Activated CD4-positive, alpha-beta T cell treated with anti-CD3 and anti-CD28 coated beads, Interleukin-2, amount 10 ng/mL, durations not matched to agents 7 days and 5 days (primary cell): ENCODE measurements at places on chromosomes 13 and 19. TPM values are rescaled to one million over a fixed set of nuclear protein-coding genes. Genes with fewer than 3 reads are reported as not detected.

DNA sequence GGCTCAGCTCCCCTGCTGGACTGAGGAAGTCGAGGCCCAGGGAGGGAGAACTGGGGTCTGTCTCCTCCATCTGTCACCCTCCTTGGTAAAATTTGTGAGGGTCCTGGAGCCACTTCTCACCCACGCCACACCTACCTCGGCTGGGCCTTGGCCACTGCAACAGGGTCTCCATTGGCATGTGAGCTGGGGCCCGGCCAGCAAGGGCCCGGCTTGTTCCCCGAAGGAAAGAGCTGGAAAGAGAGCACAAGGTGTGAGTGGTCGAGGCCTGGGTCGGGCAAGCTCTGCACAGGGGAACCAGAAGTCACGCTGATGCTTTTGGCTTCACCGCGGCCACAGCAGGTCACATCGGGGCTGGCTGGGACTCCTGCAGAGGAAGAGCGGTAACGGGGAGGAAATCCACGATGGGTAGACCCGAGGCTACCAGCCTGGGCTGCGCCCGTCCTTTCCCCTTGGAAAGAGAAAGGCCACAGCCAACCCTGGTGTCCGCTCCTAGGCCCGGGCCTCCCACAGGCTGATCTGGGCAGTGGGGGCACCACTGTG, 9.0 kb downstream of the NANOS3 start:
- DNase-seq = no peak

DNA sequence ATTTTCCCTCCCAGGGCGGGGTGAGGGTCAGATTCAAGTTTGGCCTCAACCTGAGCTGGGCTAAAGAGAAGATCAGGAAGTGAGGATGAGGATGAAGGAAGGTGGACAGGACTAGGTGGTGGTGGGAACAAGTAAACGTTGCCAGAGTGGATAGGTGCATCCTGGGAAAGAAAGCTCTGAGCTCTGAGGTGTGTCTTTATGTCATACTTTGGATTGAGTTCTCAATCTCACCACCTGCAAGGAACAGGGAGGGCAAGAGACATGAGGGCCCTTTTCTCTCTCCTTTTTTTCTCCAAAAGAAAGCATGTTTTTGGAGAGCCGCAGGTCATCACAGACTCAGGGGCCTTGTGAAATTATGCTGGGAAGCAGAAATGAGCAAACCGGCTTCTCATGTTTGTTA, 38.2 kb upstream of the IGFL1 start:
- no peak for DNase-seq

Gene CAMSAP3
- 0.57 TPM for total RNA-seq

GRCh38 chr13:44451651-44452050, 78.0 kb downstream of the SERP2 start:
- no peak for DNase-seq

GRCh38 chr19:40718774-40719391, 2.0 kb downstream of the ITPKC start:
- DNase-seq = no peak

Gene FUT6
- not detected for total RNA-seq

Gene ZSCAN4
- total RNA-seq = not detected

DNA sequence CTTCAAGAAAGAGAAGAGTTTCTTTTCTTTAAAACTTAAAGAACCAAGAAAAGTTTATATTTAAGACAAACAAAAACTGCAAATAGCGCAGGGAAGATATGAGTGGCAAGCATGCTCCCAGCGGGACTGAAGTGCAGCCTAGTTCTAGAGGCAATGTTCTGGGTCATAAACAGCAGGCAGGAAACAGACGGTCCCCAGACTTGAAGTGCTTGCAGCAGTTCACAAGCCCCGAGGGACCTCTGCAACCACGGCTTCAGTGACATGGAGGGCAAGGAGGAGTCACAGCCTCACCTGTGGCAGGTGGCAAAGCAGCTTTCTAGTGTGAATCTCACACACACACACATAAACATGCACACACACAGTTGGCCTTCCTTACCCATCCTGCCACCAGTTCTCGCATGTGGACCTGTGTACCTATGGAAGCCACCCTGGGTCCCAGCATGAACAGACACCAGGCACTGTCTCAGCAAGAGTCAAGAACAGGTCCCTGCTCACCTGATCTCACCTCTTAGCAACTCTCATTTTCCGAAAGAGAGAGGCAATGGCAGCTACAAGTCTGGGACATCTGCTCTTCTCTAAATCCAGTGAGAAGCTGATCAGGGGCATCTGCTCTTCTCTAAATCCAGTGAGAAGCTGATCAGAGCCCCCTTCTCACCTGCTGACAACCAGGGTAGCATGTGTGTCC, 162.0 kb downstream of the EFNB2 start:
- DNase-seq = no peak

Gene CLEC17A
- not detected for total RNA-seq

Gene LRG1
- total RNA-seq = 0.07 TPM

Gene NCAN
- not detected for total RNA-seq

DNA sequence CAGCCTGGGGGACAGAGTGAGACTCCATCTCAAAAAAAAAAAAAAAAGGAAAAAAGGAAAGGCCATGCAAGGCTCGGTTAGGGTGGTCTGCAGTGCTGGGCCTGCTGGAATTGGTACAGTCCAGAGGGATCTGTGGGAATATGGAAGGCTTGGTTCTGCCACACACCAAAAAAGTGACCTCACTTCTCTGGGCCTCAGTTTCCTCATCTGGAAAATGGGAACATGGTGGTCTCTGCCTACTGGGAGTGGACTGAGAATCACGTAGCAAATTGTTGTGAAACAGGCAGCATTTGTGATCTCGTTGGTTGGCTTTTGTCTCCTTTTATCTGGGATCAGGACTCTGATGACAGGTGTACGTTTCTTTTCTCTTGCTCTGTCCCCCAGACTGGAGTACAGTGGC, 7.5 kb downstream of the DNM2 start:
- DNase-seq = no peak

- DNase-seq = no peak
These were observed 55.1 kb downstream of the RFX2 start for GRCh38 chr19:6055013-6055795.

DNA sequence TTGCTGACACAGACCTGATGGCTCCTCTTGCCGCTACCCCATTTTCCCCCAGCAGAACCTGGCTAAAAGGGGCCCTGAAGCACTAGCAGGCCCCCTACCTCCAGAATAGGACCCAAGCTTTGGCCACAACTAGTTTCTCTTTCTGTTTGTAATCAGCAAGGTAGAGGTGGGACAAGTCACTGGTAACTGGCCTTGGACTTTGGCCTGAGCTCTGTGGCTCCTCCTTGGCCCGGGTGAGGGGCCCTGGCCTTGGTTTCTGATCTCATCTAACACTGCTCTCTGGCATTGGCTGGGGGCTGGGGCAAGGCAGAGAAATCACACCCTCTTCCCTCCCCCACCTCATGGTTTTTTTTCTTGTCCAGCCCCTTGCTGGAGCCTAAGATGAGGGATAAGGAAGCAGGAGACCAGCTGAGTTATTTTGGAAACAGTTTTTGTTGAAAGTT, 2.1 kb downstream of the CALM3 start:
- no peak for DNase-seq

GRCh38 chr13:46267166-46267565, 55.4 kb downstream of the LRRC63 start:
- no peak for DNase-seq

DNA sequence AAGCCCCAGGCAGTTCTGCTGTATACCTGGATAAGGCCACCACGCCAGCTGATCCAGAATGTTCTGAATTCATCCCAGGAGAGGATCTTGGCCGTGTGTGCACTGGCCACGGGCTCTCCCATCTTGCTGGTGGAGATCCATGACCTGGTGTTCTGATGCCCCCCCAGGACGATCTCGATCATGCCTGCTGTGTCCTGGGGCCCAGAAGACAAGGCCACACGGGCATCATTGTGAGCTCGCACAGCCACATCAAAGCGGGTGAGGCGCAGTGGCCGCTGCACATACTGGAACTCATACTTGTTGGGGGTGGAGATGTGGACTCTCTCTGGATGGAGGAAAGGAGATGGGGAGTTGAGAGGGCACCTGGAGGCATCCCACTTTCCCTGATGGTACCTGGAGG, 40.1 kb downstream of the F2RL3 start:
- no peak for DNase-seq

- no peak for DNase-seq
These were observed 1.0 kb downstream of the KLF1 start for GRCh38 chr19:12885749-12886650.

GRCh38 chr13:30022256-30022655, 171.8 kb upstream of the UBL3 start:
- DNase-seq = no peak

GRCh38 chr13:43493496-43494000, 293.2 kb downstream of the ENOX1 start:
- DNase-seq = no peak

DNA sequence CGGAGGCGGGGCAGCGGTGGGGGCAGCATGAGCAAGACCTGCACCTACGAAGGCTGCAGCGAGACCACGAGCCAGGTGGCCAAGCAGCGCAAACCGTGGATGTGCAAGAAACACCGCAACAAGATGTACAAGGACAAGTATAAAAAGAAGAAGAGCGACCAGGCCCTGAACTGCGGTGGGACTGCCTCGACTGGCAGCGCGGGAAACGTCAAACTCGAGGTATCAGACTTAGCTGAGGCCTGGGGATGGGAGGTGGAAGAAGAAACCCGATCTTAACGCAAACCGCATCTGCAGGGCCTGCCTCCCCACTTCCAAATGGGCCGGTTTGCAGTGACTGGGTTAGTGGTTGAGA, 693 bp downstream of the RFXAP start:
- peak; percentile 54 for DNase-seq

DNA sequence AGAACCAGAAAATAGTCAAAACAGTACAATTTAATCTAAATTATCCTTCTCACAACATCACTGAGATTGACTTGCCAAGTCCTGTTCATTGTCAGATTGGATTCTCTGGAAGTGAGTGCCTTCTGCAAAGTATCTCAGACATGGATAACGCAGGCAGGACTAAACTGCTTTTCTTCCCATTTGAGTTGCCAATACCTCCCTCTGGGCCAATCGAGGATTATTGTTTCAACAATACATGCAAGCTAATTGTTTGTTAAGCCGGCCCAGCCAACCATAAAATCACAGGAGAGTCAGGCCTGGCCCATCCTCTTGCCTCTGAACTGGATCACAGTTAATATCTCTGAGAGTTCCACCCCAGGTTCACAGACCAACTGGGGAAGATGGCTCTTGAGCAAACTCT, 240.0 kb downstream of the ENOX1 start:
- DNase-seq = no peak

DNA sequence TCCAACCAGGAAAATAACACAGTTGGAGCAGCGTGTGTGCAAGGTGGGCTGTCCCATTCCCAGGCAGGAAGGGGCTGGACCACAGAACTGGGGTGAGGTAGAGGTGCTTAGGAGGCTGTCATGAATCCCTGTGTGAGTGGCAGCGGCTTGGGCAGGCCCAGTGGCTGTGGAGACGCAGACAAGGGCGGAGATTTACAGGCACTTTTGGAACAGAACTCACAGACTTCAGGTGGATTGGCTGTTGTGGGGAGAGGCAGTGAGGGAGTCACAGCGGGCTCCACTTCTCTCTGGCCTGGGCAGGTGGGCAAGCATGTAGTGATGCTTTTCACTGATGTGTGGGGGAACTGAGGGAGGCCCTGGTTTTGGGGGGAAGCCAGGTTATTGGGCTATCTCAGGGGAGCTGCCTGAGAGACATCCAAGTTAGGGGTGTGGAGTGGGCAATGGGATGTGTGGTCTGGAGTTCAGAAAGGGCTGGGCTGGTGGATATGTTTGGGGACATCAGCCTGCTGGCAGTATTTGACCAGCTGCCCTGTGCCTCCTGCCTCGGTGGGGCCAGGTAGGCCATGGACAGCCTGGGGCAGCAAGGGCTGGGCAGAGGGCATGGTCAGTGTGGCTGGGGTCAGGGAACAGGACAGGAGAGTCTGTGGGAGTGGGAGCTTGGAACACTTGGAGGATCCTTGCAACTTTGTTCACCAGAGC, 27.0 kb upstream of the ZNF492 start:
- no peak for DNase-seq

Gene NLRP5
- total RNA-seq = not detected

Gene UQCRFS1
- 29.4 TPM for total RNA-seq

DNA sequence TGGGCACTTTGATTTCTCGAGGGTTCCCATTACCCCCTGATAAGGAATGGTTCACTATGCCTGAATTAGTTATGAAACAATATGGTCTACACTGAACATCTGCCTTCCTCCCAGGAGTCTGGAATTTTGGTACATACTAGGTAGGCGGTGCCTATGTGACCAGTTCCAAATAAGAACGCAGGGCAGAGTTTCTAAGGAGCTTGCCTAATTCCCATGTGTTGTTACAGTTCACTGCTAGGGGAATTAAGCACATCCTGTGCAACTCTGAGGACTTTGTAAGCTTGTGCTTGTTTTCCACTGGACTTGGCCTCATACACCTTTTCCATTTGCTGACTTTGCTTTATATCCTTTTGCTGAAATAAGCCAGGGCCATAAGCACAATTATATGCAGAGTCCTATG, 29.2 kb downstream of the RBM26 start:
- no peak for DNase-seq

GRCh38 chr19:55146078-55146704, 2.8 kb downstream of the TNNT1 start:
- DNase-seq = no peak

Gene AP1M2
- total RNA-seq = not detected

Gene SRRM5
- total RNA-seq = 0.79 TPM

Gene NANOS3
- total RNA-seq = 0.48 TPM

Gene ZNF772
- 9.2 TPM for total RNA-seq

DNA sequence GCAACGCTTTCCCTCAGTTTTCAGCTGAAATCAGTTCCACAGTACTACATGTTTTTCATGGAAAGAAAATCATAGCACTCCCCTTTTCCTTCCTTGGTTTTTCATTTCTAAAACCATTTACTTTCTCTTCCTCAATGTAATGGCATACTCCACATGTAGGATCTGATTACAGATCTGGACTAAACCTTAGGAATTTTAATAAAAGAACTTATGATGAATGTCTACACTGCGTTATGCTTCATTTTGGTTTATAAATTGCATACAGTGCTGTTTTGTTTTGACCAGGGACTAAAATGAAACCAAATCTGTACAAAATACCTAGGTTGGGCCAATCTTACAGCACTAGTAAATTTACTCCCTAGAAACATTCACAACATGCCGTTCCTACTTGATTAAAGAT, 589.9 kb downstream of the TBC1D4 start:
- no peak for DNase-seq

- DNase-seq = peak; percentile 21
These were observed 1.5 kb upstream of the ECSIT start for GRCh38 chr19:11530432-11530831.

GRCh38 chr13:55345224-55345623, 1795.5 kb upstream of the PRR20A start:
- DNase-seq = no peak

Gene ZNF274
- total RNA-seq = 23.7 TPM

DNA sequence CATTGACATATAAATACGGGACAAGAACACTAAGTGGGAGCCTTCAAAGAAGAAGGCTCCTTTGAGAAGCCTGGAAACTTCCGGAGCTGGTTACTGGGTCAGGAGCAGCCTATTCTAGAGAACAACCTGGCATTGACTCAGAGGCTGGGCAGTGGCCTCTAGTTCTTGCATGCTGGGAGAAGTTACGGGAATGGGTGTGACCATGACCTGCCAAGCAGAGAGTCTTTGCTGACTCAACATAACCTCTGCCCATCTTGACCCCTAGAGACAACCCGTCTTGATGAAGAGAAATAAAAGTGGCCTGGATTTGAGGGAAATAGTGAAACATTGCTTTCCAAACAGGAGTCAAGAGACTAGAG, 21.0 kb downstream of the STARD13 start:
- DNase-seq = no peak

- no peak for DNase-seq
These were observed 74.6 kb upstream of the NPAS1 start for GRCh38 chr19:46944918-46945628.

Gene IRGQ
- 9.0 TPM for total RNA-seq

GRCh38 chr13:111629926-111630325, 309.5 kb downstream of the TEX29 start:
- DNase-seq = no peak
